Foreskin keratinocyte (primary cell): ENCODE measurements at places on chromosomes 13 and 19.

- DNase-seq, result peak; percentile 20
Measured at GRCh38 chr19:54029930-54030490, 33.7 kb downstream of the VSTM1 start.

GRCh38 chr19:46841458-46842083 is 9.1 kb downstream of the AP2S1 start:
- DNase-seq, result no peak

GRCh38 chr13:98598043-98598442 is 21.1 kb upstream of the STK24 start:
- DNase-seq, result no peak

- DNase-seq, result no peak
Measured at GRCh38 chr19:17235971-17236777, 9.5 kb downstream of the NR2F6 start.

GRCh38 chr19:51771376-51772130 is 10.6 kb downstream of the FPR2 start:
- DNase-seq, result no peak

DNA sequence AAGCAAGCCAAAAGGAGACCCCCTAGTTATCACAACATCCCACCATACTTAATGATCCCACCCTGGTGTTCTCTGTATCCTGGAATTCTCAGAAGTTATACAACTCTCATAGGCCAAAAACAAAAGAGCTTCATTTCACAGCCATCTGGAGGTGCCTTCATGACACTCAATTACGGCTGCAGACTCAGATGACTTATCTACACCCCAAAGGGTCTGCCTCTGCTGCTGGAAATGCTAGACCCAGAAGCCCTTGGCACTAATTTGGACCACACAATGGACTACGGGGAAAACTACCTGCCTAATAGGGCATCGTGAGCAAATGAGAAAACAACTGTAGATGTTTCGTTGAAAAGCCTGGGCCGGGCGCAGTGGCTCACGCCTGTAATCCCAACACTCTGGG is 40.2 kb downstream of the BRD4 start:
- no peak for DNase-seq

- DNase-seq, result no peak
Measured at GRCh38 chr13:48431431-48431830, 18.5 kb upstream of the LPAR6 start.

GRCh38 chr13:71820699-71821098 is 46.3 kb downstream of the DACH1 start:
- DNase-seq, result no peak

DNA sequence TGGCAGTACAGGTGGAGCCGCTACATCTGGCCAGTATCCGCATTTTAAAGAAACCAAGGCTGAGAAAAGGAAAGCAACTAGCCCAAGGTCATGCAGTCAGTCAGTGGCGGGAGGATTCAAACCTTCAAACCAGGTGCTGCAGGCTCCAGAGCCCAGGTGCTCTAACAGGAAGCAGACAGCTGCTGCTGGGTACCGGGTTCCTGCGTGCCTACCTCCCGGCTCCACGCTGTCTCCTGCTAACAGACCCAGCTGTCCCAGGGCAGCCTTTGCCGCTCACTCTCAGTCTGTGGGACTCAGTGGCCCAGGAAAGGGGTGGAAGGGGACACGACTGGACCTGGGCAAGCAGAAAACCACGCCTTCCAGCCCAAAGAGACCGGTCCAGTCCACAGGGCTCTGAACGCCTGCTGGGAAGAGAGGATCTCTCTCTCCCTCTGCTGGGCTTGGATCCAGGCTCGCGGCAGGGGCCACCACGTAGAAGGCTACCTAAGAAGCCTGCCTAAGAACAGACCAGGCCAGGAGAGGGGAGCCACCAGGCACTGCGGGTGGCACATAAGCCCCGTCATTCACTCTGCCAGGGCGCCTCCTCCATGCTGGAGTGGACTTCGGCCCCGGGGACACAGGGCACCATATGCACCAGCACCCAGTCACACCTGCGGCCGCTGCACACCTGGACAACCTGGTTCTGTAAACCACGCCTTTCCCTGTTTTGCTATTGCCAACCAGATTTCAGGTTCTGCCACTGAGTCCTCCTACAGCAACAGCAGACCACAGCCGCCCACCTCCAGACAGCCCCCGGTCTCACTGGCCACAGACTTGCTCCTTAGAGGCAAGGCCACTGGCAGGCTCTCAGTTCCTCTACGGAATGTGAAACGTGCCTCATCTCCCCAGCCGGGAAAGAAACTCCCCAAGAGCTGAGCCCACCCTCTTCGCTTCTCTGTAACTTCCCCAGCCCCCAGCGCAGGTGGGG is 4.6 kb downstream of the DAPK3 start:
- DNase-seq, result no peak

- no peak for DNase-seq
Measured at GRCh38 chr13:113539176-113539575, 45.4 kb upstream of the TFDP1 start.

GRCh38 chr13:100130092-100130491 is 41.2 kb downstream of the PCCA start:
- no peak for DNase-seq

- no peak for DNase-seq
Measured at GRCh38 chr13:48278806-48279205, 24.7 kb upstream of the RB1 start.

- peak; percentile 83 for DNase-seq
Measured at GRCh38 chr13:38905861-38906260, 84.8 kb downstream of the STOML3 start.

GRCh38 chr19:16587833-16588823 is 15.9 kb upstream of the SLC35E1 start:
- DNase-seq, result no peak

DNA sequence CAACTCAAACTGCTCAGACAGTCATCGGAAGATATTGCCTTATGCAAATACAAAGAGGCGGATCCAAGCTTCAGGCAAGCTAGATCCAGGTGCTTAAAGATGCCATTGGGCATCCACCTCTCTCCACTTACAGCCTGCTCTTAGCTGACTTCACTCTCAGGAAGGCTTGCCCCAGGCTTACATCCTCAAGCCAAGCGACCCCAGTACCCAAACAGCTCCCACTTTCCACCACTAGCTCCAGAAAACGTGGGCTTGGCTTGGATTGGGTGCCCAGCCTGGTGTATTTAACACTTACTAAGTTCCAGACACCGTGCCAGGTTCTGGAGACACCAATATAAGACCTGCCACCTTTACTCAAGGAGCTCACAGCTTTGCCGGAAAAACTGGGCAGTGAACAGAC is 142.1 kb upstream of the VSTM2B start:
- no peak for DNase-seq

DNA sequence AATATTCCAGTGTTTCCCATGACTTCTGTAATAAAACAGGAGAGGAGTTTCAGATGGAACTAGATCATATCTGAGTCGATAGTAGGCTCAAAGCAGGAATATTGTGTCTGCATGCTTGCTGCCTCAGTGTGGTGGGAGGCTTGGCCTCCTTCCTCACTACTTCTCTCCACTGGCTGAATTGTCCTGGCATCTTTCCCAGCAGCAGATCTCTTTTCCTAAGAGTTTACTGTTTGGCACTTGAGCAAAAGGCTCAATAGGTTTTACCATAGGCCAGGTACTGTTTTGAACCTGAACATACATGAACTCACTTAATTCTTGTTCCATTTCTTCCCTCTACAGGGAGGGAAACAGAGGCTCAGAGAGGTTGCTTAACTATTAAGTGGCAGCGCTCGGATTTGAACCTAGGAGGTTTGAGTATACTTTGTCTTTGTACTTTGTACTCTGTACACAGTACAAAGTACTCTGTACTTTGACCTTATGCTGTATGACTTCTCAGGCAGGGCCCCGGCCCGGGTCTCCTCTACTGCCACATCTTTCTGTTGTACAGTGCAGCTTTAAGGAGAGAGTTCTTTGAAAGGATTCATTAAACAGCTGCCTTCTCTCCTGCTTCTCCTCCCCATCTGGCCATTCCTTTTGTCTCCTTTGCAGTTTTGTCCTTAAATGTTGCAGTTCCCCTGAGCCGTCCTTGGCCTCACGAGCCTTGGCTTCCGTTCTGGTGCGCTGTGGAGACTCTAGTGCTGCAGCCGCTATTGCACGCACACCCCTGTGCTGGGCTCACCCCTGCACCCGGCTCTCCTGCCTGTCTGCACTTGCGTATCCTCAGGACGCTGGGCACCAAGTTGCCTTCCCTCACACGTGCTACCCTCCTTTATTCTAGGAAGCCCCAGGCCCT is 8.1 kb downstream of the B3GLCT start:
- no peak for DNase-seq

DNA sequence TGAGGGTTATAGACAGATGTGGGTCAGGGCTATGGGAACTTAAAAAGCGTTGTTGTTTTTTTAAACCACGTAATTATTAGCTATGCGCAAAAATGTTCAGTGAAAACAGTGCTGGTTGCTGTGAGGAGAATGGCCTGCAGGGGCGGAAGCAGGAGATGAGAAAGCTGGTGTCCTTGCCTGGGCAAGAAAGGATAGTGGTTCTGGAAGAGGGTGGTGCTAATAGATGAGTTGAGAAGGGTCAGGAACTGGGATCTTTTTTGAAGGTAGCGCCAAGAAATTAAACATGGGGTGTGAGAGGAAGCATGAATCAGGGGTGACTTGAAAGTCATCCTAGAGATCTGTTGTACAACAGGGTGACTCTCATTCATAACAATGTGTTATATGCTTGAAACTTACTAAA is 4.8 kb upstream of the SMG9 start:
- DNase-seq, result peak; percentile 98

DNA sequence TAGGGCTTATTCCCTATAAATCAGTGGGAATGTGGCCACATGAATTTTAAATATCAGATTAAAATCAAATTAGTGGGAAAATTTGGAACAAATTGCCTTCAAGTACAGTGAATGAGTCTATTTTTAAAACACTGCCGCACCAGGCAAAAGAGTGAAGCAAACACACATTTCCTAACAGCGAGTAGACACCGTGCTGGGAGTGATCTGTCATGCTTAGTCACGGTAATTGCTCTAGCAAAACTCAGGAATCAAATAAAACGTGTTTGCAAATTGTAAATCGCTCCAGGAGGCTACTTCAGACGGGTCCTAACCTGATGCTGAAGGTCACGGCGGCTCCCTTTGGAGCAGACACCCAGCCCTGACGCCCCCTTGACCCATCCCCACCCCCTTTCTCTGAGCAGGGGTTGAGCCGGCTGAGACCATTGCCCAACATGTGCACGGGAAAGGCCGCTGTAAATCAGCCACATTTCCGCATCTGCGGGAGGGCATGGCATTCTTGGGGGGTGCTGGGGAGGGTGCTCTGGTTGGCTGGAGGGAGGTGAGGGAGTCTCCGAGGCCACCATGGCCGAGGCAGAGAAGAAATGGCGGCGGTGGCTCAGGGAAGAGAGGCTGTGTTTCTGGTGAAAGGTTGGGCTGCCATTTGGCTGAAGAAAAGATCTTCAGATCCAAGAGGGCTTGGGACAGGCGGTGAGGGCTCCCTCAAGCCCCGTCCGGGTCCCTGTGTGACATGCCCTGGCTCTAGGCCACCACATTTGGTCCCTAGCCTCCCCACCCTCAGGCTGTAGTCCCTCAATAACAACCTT is 8.9 kb downstream of the CEBPA start:
- peak; percentile 78 for DNase-seq

DNA sequence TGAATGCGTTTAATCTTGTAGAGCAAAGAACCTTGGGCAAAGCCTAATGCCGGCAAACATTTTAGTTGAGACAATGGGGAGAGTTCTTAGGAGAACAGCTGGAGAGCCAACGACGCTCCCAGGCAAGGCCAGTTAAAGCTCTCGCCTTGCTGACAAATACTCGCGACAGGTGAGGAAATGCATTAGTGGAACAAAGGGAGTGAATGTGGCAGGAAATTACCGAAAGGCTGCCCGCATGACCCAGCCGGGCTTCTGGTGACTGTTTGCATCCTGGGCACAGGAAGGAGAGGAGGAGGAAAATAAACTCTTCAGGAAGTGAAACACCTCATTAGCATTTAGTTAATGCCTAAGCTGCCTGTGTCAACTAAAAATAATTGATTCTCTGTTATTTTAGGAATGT is 74.6 kb downstream of the SHISA2 start:
- peak; percentile 37 for DNase-seq

GRCh38 chr19:11159598-11160439 is 4.2 kb upstream of the SPC24 start:
- no peak for DNase-seq

- DNase-seq, result no peak
Measured at GRCh38 chr19:54400913-54401312, 14.4 kb upstream of the TTYH1 start.

GRCh38 chr13:104993708-104994107 is 1541.8 kb downstream of the EFNB2 start:
- no peak for DNase-seq
